ENCODE measurements at places on chromosomes 1 and 21.

DNA sequence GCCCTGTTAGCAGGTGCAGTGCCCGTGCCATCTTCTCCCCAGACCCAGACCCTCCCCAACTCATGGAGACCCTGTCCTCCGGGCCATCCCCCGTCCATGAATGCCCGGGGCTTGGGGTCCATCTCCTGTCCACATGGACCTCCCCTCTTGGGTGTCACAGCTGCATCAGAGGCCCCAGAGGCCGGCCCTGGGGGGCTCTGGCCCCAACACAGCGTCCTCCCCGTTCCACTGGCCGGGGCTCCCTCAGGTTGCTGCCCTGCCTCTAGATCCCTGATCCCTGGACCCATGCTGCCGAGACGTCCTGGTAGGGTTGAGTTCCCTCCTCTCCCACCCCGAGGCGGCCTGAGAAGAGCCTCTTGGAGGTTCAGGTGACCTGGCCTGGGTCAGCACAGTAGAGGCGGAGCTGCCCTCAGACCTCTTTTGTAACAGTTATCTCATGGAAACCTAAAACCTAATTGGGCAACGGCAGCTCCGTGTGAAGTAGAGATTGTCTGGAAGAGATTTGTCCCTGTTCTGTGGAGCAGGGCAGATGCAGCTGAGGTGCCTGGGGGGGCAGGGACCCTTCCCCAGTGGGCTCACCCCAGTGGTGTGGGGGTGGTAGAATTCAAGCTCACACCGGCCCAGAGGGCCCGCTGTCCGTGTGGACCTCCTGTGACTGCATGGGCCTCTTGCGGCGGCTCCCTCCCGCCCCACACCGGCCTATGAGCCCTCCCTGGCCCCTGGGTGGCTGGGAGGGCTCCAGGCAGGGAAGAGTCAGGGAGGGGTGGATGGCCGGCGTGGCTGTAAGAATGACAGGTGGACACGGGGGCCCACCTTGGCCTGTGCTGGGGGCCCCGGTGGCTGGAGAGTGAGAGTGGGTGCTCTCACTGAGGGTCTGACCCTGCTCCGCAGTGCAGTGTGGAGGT, 56.1 kb downstream of the SKI start:
- DNase-seq: no peak

DNA sequence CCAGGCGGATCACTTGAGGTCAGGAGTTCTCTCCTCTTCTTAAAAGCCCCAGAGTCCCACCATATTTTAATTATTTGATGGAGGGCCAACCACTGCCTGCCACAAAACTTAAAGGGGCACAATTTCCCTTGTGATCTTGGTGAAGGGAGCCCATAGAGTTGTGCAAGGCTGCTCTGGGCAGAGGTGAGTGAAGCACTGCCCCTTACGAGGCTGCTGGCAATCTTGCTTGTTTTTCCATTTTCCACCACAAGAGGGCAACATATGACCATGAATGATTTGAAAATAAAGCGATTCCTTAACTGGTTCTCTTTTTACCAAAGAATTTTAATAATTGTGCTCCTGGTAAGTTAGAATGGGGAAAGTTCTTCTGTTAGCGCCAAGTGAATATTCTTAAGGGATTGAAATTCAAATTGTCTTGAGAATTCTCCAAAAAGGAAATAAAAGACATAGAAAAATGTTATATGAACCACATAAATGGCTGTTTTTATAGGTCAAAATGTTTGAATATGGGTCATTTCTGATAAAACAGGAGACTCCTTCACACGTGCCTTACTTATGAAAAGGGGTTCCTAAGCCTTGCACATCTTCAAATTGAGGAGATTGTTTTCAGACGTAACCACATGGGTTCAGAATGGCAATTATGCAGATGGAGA, 22.7 kb downstream of the PGM1 start:
- DNase-seq: peak; percentile 89

DNA sequence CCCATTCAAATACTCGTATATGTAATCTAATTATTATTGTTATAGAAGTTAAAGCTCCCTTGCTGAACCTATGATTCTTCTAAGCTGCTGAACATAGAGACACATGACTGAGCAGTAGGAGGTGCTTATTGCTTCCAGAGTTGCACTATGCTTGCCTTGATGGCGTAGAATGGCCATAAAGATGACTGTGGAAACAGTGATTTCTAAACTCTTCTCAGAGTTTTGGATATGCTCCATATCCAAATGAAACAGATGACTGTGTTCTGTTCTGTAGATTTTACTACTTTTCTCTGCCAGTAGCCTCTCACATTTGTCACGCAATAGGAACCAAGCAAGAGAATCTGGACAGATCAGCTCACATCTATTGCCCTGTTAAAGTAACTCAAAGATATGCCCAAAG, 88.1 kb upstream of the CACYBP start:
- DNase-seq: no peak

DNA sequence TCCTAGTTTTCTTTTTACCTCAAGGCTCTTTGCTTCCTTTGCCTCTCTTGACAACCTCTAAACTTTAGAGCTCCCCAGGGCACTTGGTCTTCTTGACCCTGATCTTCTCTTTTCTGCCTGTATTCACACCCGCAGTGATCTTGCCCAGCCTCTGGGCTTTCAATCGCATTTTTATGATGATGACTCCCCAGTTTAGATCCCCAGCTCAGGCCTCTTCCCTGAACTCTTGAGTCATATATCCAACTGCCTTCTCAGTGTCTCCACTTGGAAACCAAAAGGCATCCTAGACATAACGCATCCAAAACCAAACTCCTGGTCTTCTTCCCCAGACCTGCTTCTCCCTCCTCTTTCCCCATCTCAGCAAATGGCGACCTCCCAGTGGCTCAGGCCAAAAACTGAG, 6.5 kb downstream of the STUM start:
- no peak for DNase-seq

DNA sequence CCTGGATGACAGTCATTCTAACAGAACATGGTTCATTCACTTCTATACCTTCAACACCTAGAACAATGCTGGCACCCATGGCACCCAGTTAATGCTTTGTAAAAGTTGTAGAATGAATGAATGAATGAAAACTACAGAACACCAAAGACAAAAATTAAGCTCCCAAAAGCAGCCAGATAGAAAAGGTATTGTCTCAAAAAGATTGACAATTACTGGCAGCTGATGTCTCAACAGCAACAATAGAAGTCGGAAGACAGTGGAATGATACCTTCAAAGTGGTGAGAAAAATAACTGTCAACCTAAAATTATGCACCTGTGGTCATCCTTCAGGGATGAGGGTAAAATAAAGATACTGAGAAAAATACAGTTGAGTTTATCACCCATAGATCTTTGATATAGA, 4.9 kb upstream of the C1orf167 start:
- no peak for DNase-seq

DNA sequence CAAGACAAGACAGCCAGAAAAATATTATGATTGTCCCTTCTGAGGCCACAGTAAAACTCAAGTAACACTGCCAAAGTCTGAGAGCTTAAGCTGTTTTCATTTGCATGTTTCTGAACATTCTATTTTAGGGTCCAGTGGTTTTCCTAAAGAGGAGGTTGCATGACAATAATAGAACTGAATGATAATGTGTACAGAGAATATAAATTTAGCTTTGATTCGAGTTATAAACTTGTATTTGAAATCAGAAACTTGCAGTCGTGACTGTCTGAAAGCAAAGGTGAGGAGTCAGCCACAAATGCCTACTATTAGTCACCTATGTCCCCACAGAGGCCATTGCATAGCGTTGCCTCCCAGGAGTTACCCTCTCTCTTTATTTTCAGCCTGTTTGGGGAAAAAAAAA, 363.1 kb upstream of the ADGRL2 start:
- DNase-seq: no peak

DNA sequence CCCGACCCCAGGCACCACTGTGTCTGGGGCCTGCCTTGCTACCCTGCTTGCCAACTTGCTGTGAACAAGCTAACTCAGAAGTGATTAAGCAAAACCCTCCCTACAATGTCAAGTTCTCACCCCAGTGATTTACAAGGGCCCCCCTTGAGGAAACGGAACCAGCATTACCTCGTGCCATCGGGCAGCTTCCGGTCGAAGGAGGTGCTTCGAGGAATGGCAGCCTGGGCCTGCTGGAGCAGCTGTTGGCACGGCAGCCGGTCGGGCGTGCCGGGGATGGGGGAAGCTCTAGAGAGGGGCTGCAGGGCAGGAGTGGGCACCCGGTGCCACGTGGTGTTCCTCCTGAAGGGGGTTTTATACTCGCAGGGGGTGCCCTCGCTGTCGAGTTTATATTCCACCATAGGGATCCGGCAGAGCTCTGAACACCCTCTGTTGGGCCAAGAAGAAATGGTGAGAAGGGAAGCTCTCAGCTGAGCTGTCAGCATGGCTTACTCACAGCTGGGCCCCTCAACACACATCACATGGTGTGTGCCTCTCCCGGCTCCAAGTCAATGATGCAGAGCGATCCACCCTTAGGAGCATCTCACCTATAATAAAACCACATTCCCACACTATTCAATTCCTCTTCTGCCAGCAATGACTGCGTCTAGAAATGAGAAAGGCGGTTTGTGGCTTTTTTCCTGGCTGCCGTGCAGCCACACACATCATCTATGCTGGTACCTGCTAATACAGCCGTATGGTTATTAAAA, 184.4 kb downstream of the SIPA1L2 start:
- DNase-seq: peak; percentile 10

DNA sequence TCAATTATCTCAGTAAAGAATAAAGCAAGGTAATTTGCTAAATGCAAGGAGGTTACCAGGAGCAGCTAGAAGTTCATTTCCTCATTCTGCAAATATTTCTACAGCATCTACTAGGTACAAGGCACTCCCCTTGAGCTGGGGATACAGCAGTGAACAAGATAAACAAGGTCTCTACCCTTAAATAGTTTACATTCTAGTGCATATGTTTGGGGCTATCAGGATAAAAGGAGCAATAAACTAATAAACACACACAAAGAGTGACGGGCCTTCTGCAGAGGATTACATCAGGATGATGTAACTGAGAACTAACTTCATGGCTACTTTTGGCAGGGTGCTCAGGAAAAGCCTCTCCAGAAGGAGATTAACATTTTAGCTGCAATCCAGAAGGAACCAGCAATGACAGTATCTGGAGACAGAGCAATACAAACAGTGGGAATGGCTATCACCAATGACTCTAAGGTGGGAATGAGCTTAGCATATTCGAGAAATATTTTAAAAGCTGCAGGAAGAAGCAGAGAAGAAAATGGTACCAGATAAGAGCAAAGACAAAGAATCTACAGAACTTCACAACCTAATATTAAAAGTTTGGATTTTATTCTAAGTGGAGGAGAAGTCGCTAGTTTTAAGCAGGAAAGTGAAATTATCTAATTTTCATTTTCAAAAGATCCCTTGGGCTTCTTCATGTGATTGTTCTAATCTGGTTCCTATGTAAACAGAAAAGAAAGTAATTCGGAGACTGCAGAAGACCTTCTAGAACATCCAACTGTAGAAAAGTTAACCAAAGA, 25.8 kb downstream of the TP53BP2 start:
- DNase-seq: no peak

DNA sequence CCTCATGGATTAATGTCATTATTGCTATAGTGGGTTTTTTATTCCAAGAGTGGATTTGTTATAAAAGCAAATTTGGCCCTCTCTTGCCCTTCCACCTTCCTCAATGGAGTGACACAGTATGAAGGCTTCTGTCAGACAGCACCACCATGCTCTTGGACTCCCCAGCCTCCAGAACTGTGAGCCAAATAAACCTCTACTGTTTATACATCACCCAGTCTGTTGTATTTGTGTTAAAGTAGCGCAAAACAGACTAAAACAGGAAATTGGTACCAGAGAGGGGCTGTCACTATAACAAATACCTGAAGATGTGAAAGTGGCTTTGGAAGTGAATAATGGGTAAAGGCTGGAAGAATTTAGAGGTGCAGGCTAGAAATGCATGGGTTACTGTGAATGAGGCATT, 38.0 kb upstream of the DMRTB1 start:
- DNase-seq: no peak

GRCh38 chr1:17890815-17891191, 135.7 kb downstream of the ACTL8 start:
- DNase-seq: no peak

DNA sequence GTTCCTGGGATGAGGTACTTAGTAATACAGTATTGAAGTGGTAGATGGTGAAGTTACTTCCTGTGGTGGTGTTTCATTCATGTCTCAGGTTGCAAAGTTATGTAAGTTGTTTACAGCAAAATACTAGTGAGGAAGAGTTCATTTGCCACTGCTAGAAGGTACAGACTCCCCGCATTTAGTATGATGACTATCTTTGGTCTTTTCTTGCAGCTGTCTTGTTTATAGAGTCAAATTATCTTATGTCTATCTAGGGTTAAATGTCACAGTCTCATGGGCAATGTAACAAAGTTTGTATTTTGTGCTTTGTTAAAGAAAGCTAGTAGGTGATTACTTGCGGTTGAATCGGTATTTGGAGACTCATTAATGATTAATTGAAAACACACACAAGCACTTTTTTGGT, 50.2 kb downstream of the LRRC8D start:
- no peak for DNase-seq

- DNase-seq: no peak
Measured at GRCh38 chr21:27122686-27123085, 155.8 kb upstream of the ADAMTS5 start.

DNA sequence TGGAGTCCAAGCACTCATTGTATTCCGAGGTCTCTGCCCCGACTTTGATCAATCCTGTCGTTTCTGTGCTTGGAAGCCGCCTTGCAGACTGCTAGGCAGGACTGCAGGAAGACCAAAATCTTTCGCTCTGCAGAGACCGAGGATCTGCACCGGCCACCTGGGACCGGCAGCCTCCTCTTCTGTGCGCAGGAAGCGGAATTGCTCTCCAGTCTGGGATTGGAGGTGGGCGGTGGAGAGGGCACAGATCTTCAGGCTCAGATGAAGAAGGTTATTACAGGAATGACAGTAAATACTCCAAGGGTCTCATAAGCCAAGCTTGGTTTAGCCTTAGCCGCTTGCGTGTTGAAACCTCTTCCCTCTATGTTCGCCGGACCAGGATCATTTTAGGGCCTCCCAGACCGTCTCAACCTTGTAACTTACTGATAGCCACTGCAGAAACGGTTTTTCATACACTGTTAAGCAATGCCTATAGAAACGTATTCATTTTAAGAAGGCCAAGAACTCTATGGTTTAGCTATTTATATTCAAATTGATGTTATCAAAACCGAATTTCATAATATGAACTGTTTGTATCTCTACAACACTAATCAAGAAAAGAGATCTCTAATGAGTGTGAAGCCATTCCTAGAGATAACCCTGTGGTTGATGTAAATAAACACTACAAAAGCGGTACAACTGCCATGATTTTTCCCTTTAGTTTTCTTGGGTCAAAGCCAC, 1.1 kb downstream of the MIA3 start:
- DNase-seq: no peak

- no peak for DNase-seq
Measured at GRCh38 chr1:91660708-91661107, 160.1 kb downstream of the CDC7 start.

DNA sequence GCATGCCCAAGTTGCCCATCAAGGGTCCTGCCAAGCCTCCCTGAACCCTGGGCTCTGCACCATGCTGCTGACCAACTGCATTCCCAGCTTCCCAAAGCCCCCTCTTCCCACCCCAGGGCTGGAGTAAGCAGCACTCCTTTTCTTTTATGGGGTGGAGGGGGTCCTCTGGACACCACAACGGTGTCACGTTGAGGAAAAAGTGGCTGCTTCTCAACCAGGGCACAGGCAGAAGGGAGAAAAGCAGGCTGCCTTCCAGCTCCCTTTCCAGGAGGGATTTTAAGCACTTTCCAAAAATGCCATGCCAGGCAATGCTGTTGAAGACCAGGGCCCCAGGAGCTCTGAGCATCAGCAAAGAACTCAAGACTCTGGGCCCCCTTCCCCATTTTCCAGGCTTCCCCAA, 691 bp downstream of the RIMS3 start:
- DNase-seq: no peak
